ENCODE measurements at places on chromosomes 12 and 14.

GRCh38 chr14:92846162-92846897 lies 52.2 kb downstream of the GOLGA5 start:
- peak; percentile 64 for DNase-seq

- no peak for DNase-seq
These were observed 547.9 kb downstream of the DIO2 start for GRCh38 chr14:79663453-79663852.

GRCh38 chr12:81196595-81196994 lies 118.7 kb downstream of the ACSS3 start:
- DNase-seq: no peak

- peak; percentile 58 for DNase-seq
These were observed 148.9 kb downstream of the CHST11 start for GRCh38 chr12:104605685-104606084.

- DNase-seq: no peak
These were observed 73.7 kb downstream of the ESR2 start for GRCh38 chr14:64220466-64220865.

Measured in EL (cell line).